ENCODE measurements at places on chromosomes 2 and 18. TPM values are rescaled to one million over a fixed set of nuclear protein-coding genes. Genes with fewer than 3 reads are reported as not detected.

- peaks cover 8% of the 10 kb centered on the region for H3K4me1 ChIP-seq
- H3K36me3 ChIP-seq: no peaks in the 10 kb centered on the region
- no peak for DNase-seq
- H3K27ac ChIP-seq: no peak overlapping the region
These were observed 48.2 kb upstream of the B3GNT2 start for GRCh38 chr2:62147610-62148301.

- DNase-seq: no peak
- no peaks in the 10 kb centered on the region for H3K27me3 ChIP-seq
- no peak overlapping the region for H3K27ac ChIP-seq
- no peak overlapping the region for H3K4me3 ChIP-seq
These were observed 46.6 kb upstream of the SERTAD2 start for GRCh38 chr2:64700133-64700809.

DNA sequence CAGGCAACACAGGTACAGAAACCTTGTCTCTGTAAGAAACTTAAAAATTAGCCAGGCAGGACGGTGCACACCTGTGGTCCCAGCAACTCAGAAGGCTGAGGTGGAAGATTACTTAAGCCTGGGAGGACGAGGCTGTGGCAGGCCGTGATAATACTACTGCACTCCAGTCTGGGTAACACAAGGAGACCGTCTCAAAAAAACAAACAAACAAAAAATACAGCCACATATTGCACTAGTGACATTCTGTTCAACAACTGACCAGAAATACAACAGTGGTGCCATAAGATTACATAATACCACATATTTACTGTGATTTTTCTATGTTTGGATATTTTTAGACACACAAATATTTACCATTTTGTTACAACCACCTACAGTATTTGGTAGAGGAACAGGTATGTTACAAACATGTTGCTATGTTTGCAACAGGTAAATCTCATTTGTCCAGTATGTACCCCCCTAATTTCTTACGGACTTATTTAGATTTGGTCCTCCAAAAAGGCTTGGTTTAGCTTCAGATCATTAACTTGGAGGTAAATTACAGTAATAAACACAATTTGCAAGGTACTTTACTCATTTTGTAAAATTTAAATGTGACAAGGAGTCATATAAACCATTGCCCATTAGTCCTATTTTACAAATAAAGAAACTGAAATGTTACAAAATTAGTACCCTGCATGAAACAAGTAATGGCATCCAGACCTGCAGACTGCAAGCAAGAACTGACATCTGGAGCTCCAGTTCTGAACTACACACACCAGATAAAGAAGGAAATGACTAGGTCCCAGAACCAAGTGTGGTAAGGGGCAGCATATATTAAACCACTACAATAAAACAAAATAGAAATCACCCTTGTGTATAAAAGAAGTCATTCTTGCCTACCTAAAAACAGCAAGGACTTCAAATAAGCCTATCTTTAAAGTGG is 36.8 kb downstream of the TRIP12 start:
- H3K4me1 ChIP-seq: no peaks in the 10 kb centered on the region
- H3K27ac ChIP-seq: no peak overlapping the region
- no peaks in the 10 kb centered on the region for H3K27me3 ChIP-seq
- no peak for DNase-seq

The CHRNA1 gene
- total RNA-seq: not detected

GRCh38 chr2:46873604-46874068 is 42.0 kb downstream of the MCFD2 start:
- DNase-seq: peak; percentile 81
- no peaks in the 10 kb centered on the region for H3K36me3 ChIP-seq
- H3K27me3 ChIP-seq: no peaks in the 10 kb centered on the region
- peaks cover 10% of the 10 kb centered on the region for H3K4me1 ChIP-seq

- no peak overlapping the region for H3K4me3 ChIP-seq
- no peaks in the 10 kb centered on the region for H3K36me3 ChIP-seq
- no peak overlapping the region for H3K27ac ChIP-seq
- no peaks in the 10 kb centered on the region for H3K27me3 ChIP-seq
These were observed 143.2 kb upstream of the KYNU start for GRCh38 chr2:142734231-142734630.

The SAG gene
- total RNA-seq: not detected

The COL4A3 gene
- total RNA-seq: 3.3 TPM

The OTOS gene
- total RNA-seq: not detected

The RAB27B gene
- total RNA-seq: 24.6 TPM

The NHEJ1 gene
- 19.8 TPM for total RNA-seq

The TMEM17 gene
- 3.4 TPM for total RNA-seq

DNA sequence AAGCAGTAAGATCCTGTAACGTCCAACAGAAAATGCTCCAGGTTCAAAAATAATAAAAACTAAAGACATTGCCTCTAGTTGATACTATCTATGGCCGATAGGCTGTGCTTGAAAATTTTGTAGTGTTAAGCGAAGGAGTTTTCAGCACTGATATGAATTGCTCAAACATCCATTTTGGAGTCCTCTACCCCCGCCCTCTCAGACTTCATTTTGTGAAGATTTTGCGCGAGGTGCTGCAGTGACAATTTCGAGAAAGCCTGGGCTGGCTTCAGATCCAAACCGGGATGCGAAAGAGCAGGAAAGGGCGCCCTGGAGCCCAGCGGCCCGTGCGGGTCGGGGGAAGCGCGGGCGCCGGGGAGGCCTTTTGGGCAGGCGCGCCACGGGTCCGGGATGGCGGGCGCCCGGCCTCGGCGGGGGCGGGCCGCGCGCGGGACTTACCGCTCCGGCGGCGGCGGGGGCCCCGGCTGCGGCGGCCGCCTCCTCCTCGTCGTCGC is 1.8 kb downstream of the SP3 start:
- peak overlapping the region; percentile 99 for H3K27ac ChIP-seq
- H3K4me1 ChIP-seq: peaks cover 8% of the 10 kb centered on the region
- H3K27me3 ChIP-seq: no peaks in the 10 kb centered on the region

- no peaks in the 10 kb centered on the region for H3K27me3 ChIP-seq
- no peaks in the 10 kb centered on the region for H3K36me3 ChIP-seq
- H3K4me3 ChIP-seq: no peak overlapping the region
- H3K27ac ChIP-seq: no peak overlapping the region
- DNase-seq: no peak
- H3K4me1 ChIP-seq: no peaks in the 10 kb centered on the region
These were observed 175.2 kb downstream of the METTL4 start for GRCh38 chr18:2396162-2396505.

DNA sequence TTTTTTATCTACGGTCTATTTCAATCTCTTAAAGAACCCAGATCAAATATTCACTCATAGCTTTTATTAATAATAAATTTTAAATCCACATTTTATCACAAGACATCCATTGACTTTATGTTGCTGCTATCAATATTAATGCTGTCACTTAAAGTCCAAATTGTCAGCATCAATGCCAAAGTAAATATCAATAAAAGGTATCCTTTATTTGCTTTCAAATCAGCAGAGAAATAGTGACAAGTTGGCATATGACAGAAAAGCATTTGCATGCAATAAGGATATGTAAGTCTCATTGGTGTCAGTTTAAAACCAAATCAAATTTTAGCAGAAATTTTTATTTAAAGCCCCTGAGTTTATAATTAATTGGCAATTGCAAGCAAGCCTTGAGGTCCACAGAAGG is 775.4 kb downstream of the ADCYAP1 start:
- H3K27ac ChIP-seq: no peak overlapping the region
- H3K4me3 ChIP-seq: no peak overlapping the region
- no peaks in the 10 kb centered on the region for H3K36me3 ChIP-seq
- DNase-seq: no peak

The SH3BP4 gene
- total RNA-seq: 44.2 TPM

GRCh38 chr2:41741951-41742595 is 305.7 kb upstream of the PKDCC start:
- H3K36me3 ChIP-seq: no peaks in the 10 kb centered on the region
- H3K27me3 ChIP-seq: no peaks in the 10 kb centered on the region
- H3K4me1 ChIP-seq: no peaks in the 10 kb centered on the region
- no peak overlapping the region for H3K4me3 ChIP-seq
- DNase-seq: no peak

- H3K27me3 ChIP-seq: no peaks in the 10 kb centered on the region
- H3K27ac ChIP-seq: peak overlapping the region; percentile 78
- no peak for DNase-seq
- H3K36me3 ChIP-seq: no peaks in the 10 kb centered on the region
- no peak overlapping the region for H3K4me3 ChIP-seq
These were observed 9.5 kb downstream of the INPP1 start for GRCh38 chr2:190352668-190353536.

GRCh38 chr2:25418944-25419677 is 77.4 kb upstream of the DNMT3A start:
- no peaks in the 10 kb centered on the region for H3K27me3 ChIP-seq
- no peak overlapping the region for H3K4me3 ChIP-seq
- no peaks in the 10 kb centered on the region for H3K4me1 ChIP-seq
- DNase-seq: no peak

The HNRNPA3 gene
- 95.9 TPM for total RNA-seq

GRCh38 chr2:75100011-75100800 is 99.1 kb downstream of the TACR1 start:
- H3K27ac ChIP-seq: no peak overlapping the region
- H3K27me3 ChIP-seq: no peaks in the 10 kb centered on the region
- H3K4me3 ChIP-seq: no peak overlapping the region
- H3K36me3 ChIP-seq: no peaks in the 10 kb centered on the region
- H3K4me1 ChIP-seq: no peaks in the 10 kb centered on the region

- no peak overlapping the region for H3K27ac ChIP-seq
- H3K36me3 ChIP-seq: no peaks in the 10 kb centered on the region
- H3K4me1 ChIP-seq: no peaks in the 10 kb centered on the region
- H3K4me3 ChIP-seq: no peak overlapping the region
These were observed 7.6 kb upstream of the METTL21A start for GRCh38 chr2:207632575-207633493.

GRCh38 chr18:2916184-2916583 is 69.4 kb downstream of the EMILIN2 start:
- no peaks in the 10 kb centered on the region for H3K4me1 ChIP-seq
- H3K36me3 ChIP-seq: peaks cover 5% of the 10 kb centered on the region
- DNase-seq: no peak
- peak overlapping the region; percentile 10 for H3K27ac ChIP-seq
- no peak overlapping the region for H3K4me3 ChIP-seq

DNA sequence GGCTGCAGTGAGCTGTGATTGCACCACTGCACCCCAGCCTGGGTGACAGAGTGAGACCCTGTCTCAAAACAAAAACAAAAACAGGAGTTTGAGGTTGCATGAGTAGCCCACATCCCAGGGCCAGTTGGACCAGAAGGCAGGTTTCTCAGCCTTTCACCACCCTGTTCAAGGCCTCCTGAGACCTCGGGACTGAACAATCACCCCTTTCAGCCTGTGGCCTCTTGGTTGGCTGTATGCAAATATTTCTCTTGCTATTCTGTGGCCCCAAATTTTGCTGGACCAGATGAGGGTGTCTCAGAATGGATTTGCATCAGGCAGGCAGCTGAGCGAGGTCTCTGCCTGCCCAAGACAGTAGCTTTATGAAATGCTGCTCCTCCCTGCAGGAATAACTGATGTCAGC is 56.9 kb downstream of the DPYSL5 start:
- no peak overlapping the region for H3K27ac ChIP-seq
- no peaks in the 10 kb centered on the region for H3K27me3 ChIP-seq
- H3K4me3 ChIP-seq: no peak overlapping the region
- no peaks in the 10 kb centered on the region for H3K4me1 ChIP-seq
- H3K36me3 ChIP-seq: no peaks in the 10 kb centered on the region

DNA sequence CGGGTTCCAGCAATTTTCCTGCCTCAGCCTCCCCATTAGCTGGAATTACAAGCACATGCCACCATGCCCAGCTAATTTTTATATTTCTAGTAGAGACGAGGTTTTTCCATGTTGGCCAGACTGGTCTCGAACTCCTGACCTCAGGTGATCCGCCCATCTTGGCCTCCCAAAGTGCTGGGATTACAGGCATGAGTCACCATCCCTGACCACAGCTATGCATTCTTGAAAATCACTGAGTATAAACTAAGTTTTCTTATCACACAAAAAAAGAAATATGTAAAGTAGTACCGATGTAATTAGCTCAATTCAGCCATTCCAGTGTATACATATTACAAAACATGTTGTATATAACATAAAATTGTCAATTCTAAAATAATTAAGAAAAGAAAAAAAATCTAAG is 232.7 kb downstream of the MBD2 start:
- no peaks in the 10 kb centered on the region for H3K4me1 ChIP-seq
- H3K27me3 ChIP-seq: no peaks in the 10 kb centered on the region
- H3K36me3 ChIP-seq: no peaks in the 10 kb centered on the region
- no peak overlapping the region for H3K4me3 ChIP-seq
